A549 treated with RU486 at 1 μM for 4 hours (cell line): ENCODE measurements at places on chromosomes 2 and 18. TPM values are rescaled to one million over a fixed set of nuclear protein-coding genes. Genes with fewer than 3 reads are reported as not detected.

The CTLA4 gene
- not detected in 5 replicates for total RNA-seq

The TXNDC2 gene
- 0.06 to 0.38 TPM (median 0.16 TPM) in 5 replicates for total RNA-seq

The CDK5R2 gene
- total RNA-seq: 1.7 to 3.4 TPM (median 2.8 TPM) in 5 replicates

The UGT1A9 gene
- total RNA-seq: 3.5 to 6.8 TPM (median 4.9 TPM) in 5 replicates

The IL1RN gene
- 0.14 to 0.42 TPM (median 0.25 TPM) in 4 of 5 replicates, not detected in the other for total RNA-seq

The ADRA2B gene
- 0.06 to 0.10 TPM (median 0.06 TPM) in 4 of 5 replicates, not detected in the other for total RNA-seq

The SPHKAP gene
- not detected in 5 replicates for total RNA-seq

The ABCG8 gene
- total RNA-seq: not detected in 5 replicates

The CYP26B1 gene
- 11.5 to 16.3 TPM (median 14.2 TPM) in 5 replicates for total RNA-seq

The ALPI gene
- not detected in 5 replicates for total RNA-seq

The CIDEA gene
- total RNA-seq: not detected in 5 replicates

The ANKRD62 gene
- not detected in 5 replicates for total RNA-seq

The LPIN1 gene
- total RNA-seq: 10.1 to 14.5 TPM (median 11.2 TPM) in 5 replicates
